ENCODE measurements at places on chromosomes 2 and 18.
A peak's percentile ranks its signal among the peaks of the same experiment; 100 is the strongest.

GRCh38 chr2:118641711-118642110 lies 205.7 kb downstream of the EN1 start:
- DNase-seq: no peak

GRCh38 chr2:125167152-125167551 lies 1142.1 kb downstream of the CNTNAP5 start:
- no peak for DNase-seq

GRCh38 chr2:240013343-240013742 lies 11.8 kb downstream of the NDUFA10 start:
- DNase-seq: no peak

GRCh38 chr2:215921895-215922294 lies 91.5 kb downstream of the MREG start:
- DNase-seq: no peak

- DNase-seq: no peak
These were observed 118.3 kb upstream of the ALKAL2 start for GRCh38 chr2:406231-406630.

DNA sequence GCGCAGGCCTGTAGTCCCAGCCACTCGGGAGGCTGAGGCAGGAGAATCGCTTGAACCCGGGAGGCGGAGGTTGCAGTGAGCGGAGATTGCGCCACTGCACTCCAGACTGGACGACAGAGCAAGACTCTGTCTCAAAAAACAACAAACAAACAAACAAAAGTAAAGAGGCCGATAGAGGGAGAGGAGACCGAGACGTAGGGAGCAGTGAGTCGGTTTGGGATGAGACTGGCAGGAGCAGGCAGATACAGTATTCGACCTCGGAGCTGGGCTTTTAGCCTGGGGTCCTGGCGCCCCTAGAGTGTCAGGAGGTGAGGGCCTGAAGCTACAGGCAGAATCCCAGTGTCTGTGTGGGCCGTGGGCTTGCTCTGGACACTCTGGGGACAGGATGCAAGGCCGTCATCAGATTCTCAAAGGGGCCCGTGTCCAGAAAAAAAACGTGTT lies 51.2 kb downstream of the SLC4A1AP start:
- no peak for DNase-seq

DNA sequence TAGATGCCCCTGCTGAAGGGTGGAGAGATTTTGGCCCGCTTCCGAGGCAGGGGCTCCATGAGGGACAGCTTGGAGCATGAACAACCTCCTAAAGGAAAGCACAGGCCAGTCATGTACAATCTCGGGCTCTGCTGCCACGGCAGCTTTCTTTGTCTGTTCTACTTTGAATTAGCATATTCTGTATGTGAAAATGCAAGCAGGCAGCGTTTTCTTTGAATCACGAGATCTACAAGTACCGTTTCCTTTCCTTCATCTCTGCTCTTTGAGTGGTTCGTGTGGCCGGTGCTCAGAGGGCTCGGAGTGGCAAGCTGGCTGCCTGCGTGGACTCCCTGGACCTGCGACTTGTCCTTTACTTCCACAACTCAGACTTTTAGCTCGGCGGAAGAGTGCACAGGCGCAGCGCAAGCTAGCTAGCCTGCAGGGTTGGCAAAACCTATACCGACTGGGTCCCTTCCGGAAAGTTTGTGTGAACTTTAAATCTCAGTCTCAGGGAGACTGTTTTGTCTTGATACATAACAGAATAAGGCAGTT lies 6.9 kb downstream of the TWIST2 start:
- DNase-seq: no peak

GRCh38 chr2:112680666-112681101 lies 34.9 kb downstream of the SLC20A1 start:
- DNase-seq: no peak

DNA sequence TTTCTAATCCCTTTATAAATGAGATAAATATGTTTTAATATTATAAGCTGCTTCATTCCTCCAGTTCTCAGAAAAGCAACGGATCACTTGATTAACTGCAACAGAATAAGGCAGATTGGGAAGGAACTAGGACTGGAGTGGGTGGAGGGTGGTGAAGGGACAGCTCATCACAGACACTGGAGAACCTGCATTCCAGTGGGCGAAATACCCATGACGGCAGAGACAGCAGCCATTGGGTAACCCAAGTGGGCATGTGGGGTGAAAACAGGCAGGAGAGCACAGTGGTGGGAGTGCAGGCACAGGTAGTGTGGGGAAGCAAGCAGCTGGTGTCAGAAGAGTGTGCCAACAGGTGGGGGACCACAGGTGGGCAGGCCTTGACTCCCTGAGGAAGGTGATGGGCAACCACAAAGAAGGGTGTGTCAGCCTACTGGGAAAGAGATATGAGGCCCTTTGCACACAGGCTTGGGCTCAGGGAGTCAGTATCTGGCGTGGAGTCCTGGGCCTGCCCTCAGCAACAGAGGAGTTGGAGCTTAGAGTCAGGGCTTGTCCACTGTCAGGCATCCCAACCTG lies 27.2 kb downstream of the DPYSL5 start:
- no peak for DNase-seq

DNA sequence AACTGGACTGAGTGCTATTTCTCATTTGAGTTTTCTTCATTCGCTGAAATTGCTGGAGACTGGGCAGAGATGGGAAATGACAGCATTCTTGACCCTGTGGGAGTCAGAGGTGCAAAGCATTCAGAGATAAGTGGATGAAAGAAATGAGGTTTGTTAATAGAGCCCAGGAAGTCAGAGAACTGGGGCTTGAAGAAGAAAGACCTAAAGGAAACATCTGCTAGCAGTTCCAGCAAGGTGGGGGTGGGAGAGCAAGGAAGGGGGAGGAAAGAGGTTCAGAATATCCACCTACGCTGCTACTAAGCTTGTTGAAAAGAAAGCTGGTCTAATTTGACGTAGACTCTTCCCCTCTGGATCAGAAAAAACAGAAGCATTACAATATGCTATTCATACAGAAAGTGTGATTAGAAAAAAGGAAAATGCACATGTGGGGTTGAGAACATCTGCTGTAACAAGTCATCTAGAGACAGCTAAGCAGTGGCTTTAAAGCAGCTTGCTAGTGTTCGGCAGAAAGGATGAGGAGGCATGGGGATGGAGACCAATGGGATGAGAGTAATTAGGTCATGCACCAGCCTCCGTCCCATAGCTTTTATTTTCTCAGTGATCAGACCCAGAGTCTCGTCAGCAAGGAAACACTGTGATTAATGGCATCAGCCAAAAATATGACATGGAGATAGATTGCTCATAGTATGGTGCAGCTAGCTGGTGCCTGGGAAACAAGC lies 29.7 kb downstream of the NAB1 start:
- DNase-seq: no peak

DNA sequence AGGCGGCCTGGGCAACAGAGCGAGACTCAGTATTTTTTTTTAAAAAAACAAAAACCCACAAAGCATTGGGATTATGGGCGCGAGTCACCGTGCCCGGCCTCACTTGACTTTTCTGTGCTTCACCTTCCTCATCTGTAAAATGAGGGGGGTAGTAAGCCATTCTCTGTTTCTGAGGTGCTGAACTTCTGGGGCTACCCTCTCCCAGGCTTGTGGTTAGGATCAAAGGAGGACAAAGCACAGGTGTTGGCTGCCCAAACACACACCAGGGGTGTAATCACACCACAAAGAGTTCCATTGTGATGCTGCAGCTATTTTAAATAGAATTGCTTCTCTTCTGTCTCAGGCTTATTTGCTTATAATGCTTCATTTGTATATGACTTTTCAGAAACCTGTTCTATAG lies 35.8 kb upstream of the INHBB start:
- DNase-seq: no peak

- DNase-seq: peak; percentile 35
These were observed 57.3 kb upstream of the PSMD14 start for GRCh38 chr2:161250864-161251436.

- DNase-seq: no peak
These were observed 138.4 kb downstream of the EIPR1 start for GRCh38 chr2:3238951-3239841.

DNA sequence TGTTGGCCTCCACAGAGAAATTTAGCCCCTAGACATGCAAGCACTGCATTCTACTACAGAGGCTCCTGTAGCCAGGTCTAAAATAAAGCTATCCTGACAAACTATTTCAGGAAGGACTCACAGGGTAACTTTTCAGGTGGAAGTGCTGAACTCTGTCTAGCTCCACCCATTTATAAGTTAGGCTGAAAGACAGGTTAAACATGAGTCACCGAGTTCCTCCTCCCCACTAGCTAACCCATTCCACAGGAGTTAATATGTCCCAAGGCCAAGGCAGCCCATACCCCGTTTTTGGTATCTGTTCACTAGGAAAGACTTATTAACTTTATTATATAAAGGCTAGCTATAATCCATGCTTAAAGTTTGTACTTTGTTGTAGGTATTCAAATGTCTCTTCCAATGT lies 3.5 kb downstream of the CWC22 start:
- DNase-seq: no peak

DNA sequence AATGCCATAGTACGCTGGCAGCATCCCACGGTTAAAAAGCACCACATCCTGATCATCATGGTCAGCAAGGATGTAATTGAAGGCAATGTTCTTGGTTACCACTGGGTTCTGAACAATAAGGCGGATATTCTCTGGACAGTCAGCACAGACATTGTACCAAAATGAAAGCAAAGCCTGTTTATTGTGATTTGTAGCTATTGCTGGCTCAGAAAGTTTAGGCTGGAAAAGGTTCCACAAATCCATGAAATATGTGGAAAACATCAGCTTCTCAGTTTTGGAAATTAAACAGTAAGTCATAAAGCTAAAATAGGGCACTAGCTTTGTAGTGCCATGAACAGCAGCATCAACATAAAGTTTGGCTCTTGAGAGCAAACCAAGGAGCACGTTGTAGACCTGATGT lies 52.2 kb downstream of the C2orf74 start:
- no peak for DNase-seq

GRCh38 chr18:79368681-79369080 lies 27.0 kb upstream of the NFATC1 start:
- peak; percentile 32 for DNase-seq

- DNase-seq: no peak
These were observed 160.5 kb downstream of the SETBP1 start for GRCh38 chr18:44841221-44841620.

- DNase-seq: peak; percentile 83
These were observed 2.2 kb downstream of the ITM2C start for GRCh38 chr2:230866756-230867523.
